ENCODE measurements at places on chromosomes 3 and 15.

DNA sequence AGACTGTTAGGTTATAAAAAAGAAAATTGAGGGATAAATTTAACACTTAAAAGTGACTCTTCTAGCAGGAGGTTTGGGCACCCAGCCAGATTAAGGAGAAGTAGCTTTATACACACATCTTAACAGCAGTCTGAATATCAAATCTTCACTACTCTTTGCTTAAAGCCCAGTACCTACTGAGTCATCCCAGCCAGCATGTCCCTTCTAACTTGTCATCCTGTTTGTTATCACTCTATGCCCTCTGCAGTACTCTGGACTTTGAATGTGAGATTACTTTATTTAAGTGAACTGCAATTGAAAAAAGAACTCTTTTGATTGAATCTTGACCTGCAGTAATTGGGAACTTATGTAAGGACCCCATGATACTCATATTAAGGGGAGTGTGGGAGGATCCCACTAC, 77.6 kb downstream of the FHIT start:
- no peak for DNase-seq

GRCh38 chr15:56792211-56792610, 58.9 kb upstream of the ZNF280D start:
- DNase-seq: no peak

GRCh38 chr3:46845397-46845859, 17.8 kb downstream of the MYL3 start:
- no peak for DNase-seq

DNA sequence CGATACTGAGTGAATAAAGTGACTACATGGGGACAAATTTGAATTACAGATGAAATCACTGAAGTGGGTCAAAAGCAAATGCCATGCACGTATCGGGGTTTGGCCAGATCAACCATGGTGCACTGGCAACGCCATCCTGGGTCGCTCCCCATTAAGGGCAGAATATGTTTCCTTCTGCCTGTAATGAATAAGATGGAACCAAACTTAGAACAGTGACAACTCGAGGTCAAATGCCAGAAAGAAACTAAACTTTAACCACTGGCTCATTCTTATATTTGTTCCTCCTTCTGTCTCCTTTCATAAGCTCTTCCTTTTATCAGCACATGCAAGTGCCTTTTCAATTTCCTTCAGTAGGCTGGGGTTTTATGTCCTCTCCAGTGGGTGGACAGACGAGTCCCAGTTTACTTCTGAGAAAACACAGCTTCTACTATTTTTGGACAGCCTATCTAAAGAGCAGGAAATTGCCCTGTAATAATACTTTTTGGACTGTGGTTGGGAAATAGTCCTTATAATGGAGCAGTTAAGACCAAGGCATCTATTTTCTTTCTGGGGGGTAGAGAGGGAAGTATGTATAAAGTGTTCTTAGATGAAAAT, 61.4 kb downstream of the WHAMM start:
- DNase-seq: no peak

DNA sequence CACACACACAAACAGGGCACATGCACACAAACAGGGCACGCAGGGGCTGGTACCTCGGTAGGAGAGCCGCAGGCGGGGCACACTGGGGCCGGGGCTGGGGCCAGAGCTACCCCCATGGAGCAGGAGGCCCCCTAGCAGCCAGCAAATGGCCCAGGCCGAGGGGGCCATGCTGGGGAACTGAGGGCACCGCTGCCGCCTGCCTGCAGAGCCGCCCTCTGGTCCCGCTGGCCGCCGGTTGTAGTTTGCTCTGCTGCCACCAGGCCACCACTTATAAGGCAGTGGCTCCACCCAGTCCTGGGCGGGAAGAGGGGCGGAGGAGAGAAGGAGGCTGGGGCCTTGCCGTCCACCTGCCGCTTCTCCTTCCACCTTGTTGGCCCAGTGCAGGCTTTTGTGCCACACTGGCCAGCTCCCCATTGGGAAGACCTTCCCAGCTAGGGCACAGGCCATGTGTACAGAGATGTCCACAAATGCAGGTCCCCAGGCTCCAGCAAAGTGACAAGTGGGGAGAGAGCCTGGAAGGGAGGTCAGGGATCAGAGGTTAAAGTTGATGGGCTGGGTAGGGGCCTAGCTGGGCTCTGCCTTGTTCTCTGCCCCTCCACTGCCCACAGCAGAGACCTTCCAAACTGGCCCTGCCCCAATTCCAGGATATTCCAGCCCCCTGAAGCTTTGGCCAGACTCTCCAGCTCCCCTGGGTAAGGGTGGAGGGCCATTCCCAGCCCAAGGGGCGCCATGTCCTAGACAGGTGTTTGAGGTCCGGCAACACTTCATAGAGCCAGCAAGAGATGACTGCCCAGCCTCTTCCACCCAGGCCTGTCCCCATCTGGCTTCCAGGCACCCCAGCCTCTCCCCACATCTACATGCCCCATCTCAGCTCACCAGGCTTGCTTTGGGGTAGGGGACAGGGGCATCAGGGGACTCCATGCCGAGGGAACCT, at the start of gene SEMA3G:
Gene SEMA3G, minus strand, starts transcription at position 244 of the 934 bp plus-strand sequence. Its CDS starts 76 bp downstream, at position 168.
- DNase-seq: peak; percentile 18

- no peak for DNase-seq
Measured at GRCh38 chr3:187064210-187065115, 74.8 kb downstream of the RPL39L start.

GRCh38 chr15:62573876-62574275, 408.8 kb upstream of the C2CD4B start:
- DNase-seq: no peak

DNA sequence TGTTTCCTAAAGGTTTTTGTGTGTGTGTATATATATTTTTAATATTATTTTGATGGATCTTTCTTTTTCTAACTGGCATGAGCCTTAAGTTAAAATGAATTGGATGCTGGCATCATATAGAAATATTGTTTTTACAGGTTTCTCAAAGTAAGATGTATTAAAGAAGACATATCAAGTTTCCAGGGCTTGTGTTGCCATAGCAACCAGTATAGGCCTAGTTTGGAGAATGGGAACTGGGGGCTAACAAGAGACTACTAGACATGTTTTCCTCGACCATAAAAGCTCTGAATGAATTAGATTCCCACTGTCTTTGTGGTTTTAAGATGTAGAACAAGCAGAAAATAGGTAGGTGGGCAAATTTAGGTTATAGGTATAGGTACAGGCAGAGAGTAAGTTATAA, 771.4 kb downstream of the TUSC7 start:
- DNase-seq: no peak

DNA sequence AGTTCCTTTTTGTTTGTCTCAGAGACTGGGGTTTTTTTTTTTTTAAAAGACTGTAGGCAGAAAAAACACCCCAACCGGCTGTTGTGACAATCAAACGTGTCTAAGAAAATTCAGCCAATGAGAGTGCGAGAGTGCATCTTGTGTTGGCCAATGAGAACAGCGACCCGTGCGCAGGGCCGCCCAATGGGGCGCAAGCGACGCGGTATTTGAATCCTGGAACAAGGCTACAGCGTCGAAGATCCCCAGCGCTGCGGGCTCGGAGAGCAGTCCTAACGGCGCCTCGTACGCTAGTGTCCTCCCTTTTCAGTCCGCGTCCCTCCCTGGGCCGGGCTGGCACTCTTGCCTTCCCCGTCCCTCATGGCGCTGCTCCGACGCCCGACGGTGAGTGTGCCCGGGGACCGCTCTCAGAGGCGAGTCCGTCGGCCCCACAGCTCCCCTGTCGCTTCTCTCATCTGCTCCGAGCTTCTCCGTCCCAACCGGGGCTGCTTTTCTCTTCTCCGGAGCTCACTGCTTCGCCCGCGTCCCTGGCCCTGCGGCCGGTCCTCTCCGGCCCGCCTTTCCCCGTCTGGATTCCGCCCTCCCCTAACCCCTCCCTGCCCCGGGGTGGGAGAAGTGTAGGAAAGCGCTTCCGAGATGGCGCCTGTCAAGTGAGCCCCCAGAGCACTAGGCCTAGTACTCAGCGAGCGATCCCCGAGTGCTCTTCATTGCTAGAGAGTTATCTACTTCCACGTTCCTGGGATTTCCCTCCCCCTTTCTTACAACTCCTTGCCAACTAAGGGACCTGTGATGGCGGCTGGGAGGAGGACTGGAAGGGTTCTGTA, at the start of gene CCNB2:
Gene CCNB2, plus strand, starts transcription at position 235 of the 821 bp plus-strand sequence. Its CDS starts 123 bp downstream, at position 358.
- DNase-seq: peak; percentile 64

DNA sequence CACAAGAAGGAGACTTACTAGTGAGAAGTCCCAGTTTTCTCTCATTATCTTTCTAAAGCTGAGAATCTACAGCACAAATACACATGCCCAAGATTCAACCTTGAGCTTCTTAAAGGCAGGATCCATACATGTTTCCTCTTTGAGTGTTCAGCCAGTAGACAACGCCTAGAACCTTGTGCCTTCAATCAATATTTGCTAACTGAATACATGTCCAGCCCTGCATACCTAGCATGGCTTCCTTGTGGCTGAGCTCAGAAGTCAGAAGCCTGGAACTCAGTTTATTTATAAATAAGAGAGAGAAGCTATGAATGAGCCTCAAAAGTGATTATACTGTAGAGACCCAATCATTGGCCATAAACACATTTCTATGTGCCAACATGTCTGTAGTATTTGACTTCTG, 43.5 kb downstream of the ACP3 start:
- no peak for DNase-seq

DNA sequence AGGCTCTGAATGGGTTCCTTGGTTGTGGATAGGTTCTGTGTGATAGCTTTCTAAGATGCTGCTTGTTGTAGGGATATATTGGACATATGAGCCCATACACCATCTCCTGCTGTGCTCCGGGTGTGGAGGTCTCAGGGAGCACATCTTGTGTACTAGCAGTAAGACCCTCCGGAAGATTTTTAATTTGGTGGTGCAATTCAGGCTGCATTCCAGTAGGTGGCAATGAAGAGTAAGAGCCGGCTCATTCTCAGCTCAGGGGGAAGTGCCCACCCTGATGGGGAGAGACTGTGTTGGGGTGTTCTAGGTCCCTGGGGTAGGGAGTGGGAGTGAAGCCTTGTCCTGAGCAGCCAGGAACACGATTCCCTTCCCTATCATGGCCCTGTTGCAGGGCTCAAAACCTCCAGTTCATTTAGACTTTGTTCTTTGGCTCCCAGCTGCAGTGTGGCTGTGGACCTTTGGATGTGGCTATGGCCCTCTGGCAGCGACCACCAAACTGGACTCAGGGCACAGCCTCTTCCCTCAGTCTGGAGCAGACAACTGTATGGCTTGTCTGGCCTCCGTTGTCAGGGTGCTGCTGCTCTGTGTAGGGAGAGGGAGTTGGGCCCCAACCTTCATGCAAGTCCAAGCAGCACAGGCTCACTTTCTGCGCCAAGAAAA, 104.7 kb downstream of the UNC13C start:
- no peak for DNase-seq

- no peak for DNase-seq
Measured at GRCh38 chr3:24377218-24377993, 117.2 kb downstream of the THRB start.

GRCh38 chr15:80776420-80777045, 2.6 kb upstream of the CEMIP start:
- peak; percentile 41 for DNase-seq

- no peak for DNase-seq
Measured at GRCh38 chr15:58049520-58050227, 15.8 kb downstream of the ALDH1A2 start.

DNA sequence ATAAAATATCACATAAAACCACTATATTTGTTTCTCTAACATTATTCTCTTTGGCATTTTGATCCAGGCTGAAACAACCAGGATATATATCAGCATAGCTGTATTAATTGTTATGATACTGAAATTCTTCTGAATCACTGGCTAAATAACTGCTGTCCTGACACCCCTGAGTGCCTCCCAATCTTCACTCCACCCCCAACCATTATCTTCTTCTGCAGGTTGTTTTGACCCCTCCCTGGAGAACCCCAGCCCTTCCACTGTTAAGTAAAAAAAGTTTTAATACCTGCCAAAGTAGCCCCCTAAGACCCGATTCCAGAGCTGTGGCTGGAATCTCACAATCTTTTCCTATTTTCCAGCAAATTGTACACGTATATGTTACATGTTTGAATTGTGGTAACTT, 124.1 kb downstream of the DNAH12 start:
- no peak for DNase-seq

- DNase-seq: no peak
Measured at GRCh38 chr15:94858449-94858848, 627.1 kb downstream of the MCTP2 start.

- DNase-seq: no peak
Measured at GRCh38 chr3:159788291-159788690, 200.3 kb upstream of the IL12A start.

DNA sequence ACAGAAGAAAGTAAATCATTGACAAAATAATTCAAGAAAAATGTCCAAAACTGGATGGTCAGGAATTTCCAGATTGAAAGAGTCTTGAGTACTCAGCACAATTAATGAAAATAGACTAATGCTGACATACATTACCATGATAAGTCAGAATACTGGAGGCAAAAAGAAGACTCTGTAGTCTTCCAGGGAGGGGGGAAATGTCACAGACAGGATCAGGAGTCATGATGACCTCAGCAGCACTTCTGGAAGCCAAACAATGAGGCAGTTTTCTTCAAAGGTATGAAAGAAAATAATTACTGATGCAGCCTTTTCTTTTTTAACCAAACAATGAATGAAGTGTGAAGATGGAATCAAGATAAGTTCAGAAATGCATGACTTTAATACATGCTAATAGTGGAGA, 30.1 kb upstream of the SLC22A13 start:
- DNase-seq: no peak

DNA sequence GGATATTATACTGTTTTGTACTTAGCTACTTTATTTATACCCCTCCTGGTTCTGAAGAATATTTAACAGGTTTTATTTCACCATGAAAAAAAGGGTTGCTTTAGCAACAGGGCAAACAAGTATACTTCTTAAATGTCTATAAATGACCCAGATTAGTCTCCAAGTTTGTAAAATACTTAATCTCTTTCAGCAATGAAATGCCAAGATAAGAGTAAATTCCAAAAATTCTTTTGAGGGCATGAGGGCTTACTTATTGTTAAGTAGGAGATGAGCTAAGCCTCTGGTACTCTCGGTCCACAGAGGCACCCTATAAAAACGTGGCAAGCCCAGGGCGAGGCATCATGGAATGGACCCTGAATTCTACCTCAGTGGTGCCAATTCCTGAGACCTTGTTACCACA, 264.8 kb upstream of the NSMCE3 start:
- DNase-seq: no peak

- DNase-seq: no peak
Measured at GRCh38 chr3:49930922-49931321, 1.3 kb upstream of the MON1A start.

DNA sequence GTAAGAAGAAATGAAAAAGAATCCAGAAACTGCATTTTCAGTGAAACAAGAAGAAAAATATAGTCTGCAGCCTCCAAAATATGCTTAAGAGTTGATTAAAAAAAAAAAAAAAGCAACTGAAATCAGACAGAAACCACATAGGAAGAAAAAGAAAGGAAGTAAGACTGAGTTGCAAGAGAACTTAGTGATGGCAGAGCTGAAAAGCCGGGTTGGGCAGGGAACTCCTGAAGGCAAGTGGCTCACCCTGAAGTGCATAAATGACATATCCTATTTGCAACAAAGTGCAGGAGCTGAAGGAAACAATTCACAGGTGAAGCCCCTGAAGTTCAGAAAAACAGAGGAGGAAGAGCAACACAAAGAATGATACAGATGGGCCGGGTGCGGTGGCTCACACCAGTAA, 108.8 kb upstream of the SLC25A36 start:
- no peak for DNase-seq

All from stimulated activated CD8-positive, alpha-beta memory T cell treated with anti-CD3 and anti-CD28 coated beads, Interleukin-7, amount 100 ng/mL, for 4 hours (primary cell).